ENCODE measurements at places on chromosomes 6 and 20.

DNA sequence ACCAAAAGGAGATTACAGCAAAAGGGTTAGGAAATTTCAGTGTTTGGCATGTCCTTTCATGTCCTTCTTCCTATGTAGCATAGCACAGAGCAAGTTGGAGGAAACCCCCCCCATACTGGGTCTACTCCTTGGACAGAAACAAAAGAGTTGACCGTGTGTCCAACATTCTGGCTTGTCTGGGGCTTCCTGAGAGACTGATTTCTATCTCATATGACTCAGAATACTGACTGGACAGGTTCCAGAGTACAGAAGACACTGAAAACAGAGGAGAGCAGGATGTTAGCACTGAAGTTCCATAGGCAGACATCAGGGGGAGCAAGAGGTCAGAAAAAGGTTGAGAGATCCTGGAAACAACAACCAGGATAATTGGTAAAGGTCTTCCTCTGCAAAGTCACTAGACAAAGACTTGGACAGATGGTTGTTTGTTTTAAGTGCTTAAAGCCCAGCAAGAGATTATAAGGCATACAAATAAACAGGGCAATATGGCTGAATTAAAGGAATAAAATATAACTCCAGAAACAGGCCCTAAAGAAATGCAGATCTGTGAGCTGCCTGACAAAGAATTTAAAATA is 48.4 kb downstream of the USP49 start:
- DNase-seq = peak; percentile 95

DNA sequence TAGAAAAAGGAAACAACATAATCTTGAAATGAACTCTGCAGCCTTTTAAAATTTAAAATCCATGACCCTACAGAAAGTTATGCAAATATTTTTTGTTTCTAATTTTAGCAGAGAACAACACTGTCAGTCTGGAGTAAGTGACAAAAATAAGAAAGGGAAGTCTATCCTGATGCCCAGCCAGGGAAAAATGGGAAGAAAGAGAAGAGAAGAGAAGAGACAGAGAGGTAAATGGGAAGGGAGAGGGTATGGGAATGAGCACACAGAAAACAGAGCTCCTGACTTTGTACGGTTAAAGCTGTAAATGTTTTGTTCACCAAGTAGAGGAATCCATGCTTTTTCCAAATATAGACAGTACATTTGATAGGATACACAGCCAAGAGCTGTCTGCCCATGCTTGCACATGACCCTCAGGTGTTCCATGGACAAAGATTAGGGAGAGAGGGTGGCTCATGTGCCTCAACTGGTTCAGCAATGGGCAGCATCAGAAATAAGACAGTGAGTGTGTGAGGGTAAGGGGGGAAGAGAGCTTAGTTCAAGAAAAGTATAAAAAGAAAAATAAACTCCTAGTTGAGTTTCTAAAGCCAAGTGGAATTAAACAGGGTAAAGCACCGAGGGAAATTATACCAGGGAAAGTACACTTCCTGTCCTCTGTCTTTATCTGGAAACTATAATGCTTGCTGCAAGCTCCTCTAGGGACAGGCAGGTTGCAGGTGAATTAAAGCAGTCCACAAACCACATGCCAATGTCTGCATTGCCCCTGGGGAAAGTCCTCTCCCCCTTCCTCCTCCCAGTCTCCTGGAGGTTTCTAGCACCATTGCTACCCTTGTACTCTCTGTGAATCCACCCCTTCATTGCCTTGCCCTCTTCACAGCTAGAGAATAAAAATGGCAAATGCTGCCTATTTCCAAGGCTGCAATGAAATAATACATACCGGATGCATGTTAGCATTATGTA is 30.0 kb downstream of the MAP3K5 start:
- DNase-seq = peak; percentile 64

DNA sequence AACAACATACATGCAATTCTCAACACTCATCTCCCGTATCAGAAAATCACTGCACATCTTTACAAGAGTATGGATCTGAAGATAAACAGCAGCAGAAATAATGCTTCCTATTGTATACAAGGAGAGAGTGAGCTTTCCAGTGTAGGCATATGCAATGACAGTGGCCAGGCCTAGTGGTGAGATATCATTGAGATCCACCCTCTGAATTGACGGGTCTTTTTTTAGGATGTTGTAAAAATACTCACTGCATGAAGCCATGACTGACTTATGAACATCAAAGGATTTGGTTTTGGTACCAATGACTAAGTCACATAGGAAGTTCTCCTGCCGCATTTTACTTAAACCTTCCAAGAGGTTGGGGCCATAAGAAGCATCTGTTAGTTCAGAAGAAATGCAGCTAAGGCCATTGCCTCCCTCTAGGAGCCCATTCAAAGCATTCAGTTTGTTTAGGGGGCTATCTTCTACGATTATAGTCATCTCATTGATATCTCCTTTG is 10.8 kb downstream of the KLHL31 start:
- no peak for DNase-seq

- no peak for DNase-seq
Measured at GRCh38 chr6:53735896-53736295, 58.9 kb upstream of the LRRC1 start.

GRCh38 chr6:45678285-45678607 is 300.5 kb upstream of the SUPT3H start:
- no peak for DNase-seq

GRCh38 chr20:22490287-22491193 is 93.8 kb downstream of the FOXA2 start:
- no peak for DNase-seq

- DNase-seq = no peak
Measured at GRCh38 chr6:122871079-122871478, 82.0 kb downstream of the SMPDL3A start.

GRCh38 chr6:2465336-2465735 is 219.9 kb upstream of the GMDS start:
- no peak for DNase-seq

DNA sequence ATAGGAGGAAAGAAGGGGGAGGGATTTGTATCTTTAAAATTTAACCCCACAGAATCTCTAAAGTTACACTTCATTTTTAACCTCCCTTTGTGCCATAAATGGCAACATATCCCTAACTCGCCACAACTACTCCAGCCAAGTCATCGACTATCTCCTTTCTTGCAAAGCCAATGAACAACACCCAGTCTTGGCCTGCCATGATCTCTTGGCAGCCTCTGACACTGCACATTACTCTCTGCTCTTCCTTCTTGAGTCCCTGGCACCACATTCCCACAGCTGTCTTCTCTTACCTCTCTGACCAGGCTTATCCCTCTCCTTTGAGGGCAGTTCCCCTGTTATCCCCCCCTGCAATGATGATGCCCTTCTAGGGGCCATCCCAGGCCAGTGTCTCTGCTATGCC is 42.5 kb downstream of the MBOAT1 start:
- DNase-seq = no peak

DNA sequence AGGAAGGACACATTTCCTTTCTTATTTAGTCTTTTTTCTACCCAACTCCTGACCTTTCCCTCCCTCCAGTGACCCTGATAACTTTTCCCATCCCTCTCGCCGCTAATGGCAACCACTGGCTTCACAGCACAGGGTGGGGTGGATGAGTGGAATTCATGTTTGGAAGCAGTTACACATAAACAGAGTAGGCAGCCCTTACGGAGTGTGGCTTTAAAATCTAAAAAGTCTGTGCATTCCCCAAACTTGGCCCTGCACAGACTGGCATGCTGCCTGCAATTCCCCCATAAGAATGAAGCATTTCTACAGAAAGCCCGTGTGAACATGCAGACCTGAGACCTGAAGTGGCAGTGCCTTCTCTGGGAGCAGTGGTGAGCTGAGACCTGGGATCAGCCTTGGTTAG is 275.9 kb upstream of the PRND start:
- DNase-seq = no peak

- no peak for DNase-seq
Measured at GRCh38 chr6:225907-226306, 66.4 kb upstream of the DUSP22 start.

DNA sequence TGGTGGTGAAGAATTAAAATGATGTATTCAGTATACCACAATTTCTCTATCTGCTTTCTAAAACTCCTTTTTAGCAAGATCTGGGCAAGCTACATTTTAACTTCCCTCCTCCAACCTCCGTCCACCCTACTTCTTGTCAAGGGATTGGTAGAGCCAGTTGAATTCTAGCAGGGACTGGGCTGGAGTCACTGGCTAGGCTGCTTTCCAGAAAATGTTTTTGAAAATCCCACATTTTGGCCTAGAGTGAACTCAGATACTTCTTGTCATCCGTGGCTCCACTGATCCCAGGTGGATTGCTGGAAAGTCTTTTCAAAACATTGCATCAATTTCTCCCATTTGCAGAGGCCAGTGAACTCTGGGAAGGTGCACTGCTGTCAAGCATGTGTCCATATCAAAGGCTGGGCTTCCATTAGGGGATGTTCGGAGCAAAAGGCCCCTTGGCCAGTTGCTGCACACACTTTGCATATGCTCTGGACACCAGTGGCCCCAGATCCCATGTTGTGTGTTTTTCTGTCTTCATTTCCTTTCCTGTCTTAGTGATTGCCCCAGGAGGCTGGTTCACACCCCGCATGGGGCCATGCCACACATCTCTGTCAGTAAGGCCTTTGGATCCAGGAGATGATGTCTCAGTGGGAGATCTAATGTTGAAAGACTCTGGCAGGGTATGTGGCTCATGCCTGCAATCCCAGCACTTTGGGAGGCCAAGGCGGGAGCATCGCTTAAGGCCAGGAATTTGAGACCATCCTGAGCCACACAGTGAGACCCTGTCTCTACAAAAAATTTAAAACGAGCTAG is 11.3 kb upstream of the KCNK16 start:
- no peak for DNase-seq

- DNase-seq = no peak
Measured at GRCh38 chr6:127518191-127518709, 885 bp downstream of the MTCL3 start.

- DNase-seq = peak; percentile 79
Measured at GRCh38 chr6:41560431-41561192, 14.4 kb downstream of the FOXP4 start.

- DNase-seq = no peak
Measured at GRCh38 chr6:42616716-42617115, 52.9 kb downstream of the UBR2 start.

DNA sequence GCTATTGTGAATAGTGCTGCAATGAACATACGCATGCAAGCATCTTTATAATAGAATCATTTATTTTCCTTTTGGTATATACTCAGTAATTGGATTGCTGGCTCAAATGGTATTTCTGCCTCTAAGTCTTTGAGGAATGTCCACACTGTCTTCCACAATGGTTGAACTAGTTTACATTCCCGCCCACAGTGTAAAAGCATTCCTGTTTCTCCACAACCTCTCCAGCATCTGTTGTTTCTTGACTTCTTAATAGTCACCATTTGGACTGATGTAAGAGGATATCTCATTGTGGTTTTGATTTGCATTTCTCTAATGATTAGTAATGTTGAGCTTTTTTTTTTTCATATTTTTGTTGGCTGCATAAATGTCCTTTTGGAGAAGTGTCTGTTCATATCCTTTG is 208.7 kb downstream of the PHF3 start:
- DNase-seq = no peak

- DNase-seq = no peak
Measured at GRCh38 chr20:21104921-21105320, 1.2 kb downstream of the LINC00237 start.

DNA sequence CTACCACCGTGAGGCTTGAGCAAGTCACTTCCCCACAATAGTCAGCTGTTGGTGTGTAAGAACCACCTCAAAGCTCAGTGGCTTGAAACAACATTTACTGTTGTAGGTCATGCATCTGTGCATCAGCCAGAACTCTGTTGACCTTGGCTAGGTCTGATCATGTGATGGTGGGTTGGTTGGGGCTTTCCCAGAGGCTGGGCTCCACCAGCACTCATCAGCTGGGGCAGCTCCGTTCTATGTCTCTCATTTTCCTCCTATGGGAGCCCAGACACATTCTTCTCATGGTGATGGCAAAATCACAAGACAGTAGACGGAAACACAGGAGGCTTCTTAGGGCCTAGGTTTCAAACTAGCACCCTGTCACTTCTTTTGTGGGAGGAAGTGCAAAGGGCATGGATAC is 42.8 kb upstream of the PSMF1 start:
- no peak for DNase-seq

GRCh38 chr20:37567331-37567665 is 39.6 kb upstream of the BLCAP start:
- peak; percentile 17 for DNase-seq

- no peak for DNase-seq
Measured at GRCh38 chr6:127969701-127970100, 68.8 kb upstream of the THEMIS start.

GRCh38 chr20:63274381-63275228 is 2.0 kb downstream of the ARFGAP1 start:
- no peak for DNase-seq

GRCh38 chr20:10449270-10449669 is 14.2 kb downstream of the SLX4IP start:
- no peak for DNase-seq

GRCh38 chr6:118739696-118740353 is 88.4 kb upstream of the CEP85L start:
- DNase-seq = no peak

DNA sequence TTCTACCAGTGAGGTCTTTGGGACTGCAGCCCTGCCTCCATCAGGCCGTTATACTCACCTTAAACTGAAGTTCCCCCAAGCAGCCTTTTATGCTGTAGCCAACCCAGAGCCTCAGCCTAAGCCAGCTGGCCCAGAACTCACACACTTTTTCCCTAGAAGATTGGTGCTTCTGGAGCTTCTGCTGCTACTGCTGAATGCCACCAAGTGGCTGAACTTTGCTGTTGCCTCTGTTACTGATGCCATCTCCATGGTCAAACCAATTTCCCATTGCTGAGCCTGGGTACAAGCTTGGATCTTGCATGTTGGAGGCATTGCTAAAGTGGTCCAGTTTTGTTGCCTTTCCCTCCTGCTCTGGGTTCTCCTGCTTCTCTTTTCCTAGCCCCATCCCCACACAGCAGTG is 15.0 kb upstream of the TBX18 start:
- no peak for DNase-seq

DNA sequence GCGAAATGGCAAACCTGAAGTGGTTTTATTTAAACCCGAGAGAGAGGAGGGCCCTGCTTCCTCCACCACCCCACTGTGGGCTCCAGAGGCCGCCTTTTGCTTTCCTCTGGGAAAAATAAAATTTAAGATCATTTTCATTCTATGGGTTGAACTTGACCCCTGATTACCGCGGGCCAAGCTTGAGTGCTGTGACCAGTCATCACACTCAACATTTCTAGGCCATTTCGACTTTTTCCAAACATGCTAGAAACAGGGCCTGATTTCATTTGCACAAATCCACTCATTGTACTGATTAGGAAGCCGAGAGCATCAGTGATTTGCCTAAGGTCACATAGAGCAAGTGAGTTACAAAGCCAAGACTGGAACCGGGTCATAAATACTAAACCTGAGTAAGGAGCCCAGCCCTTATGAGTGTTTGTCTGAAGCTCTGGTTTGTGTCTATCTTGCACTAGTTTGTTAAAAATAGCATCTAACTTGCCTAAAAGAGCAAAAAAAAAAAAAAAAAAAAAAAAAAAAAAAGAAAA is 179.7 kb downstream of the DLL1 start:
- DNase-seq = no peak

GRCh38 chr20:31581391-31581790 is 23.7 kb upstream of the ID1 start:
- no peak for DNase-seq

- peak; percentile 91 for DNase-seq
Measured at GRCh38 chr6:36590237-36590636, 3.9 kb upstream of the SRSF3 start.
